M059J (cell line): ENCODE measurements at places on chromosomes 6 and 20.
A peak's percentile ranks its signal among the peaks of the same experiment; 100 is the strongest.

GRCh38 chr20:24460712-24461111 is 8.7 kb upstream of the SYNDIG1 start:
- no peak for DNase-seq

GRCh38 chr6:109865968-109866367 is 112.1 kb upstream of the GPR6 start:
- peak; percentile 8 for DNase-seq

GRCh38 chr20:32497589-32498224 is 87.4 kb downstream of the NOL4L start:
- DNase-seq, result no peak

DNA sequence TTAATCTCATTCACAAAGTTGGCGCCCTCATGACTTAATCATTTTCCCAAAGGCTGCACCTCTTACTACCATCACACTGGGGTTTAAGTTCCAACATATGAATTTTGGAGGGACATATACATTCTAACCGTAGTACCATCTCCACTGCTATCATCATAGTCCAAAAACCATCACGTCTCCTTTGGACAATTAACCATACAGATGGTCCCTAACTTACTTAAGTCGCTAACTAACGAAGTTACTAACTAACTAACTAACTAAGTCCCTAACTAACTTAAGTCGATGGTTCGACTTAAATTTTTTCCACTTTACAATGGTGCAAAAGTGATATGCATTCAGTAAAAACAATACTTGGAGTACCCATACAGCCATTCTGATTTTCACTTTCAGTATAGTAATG is 24.0 kb upstream of the TBC1D22B start:
- no peak for DNase-seq

GRCh38 chr6:158042245-158042798 is 60.7 kb downstream of the SYNJ2 start:
- peak; percentile 96 for DNase-seq
